CD4-positive, alpha-beta T cell treated with Interleukin-4 for 1 hour (primary cell): ENCODE measurements at places on chromosomes 11 and 22.

GRCh38 chr11:38510041-38510440 lies 1912.0 kb upstream of the RAG2 start:
- no peak for DNase-seq

- DNase-seq: no peak
Observed at GRCh38 chr11:12066799-12067508, 43.4 kb upstream of the MICAL2 start.

- DNase-seq: no peak
Observed at GRCh38 chr11:12762696-12763324, 88.6 kb downstream of the TEAD1 start.

DNA sequence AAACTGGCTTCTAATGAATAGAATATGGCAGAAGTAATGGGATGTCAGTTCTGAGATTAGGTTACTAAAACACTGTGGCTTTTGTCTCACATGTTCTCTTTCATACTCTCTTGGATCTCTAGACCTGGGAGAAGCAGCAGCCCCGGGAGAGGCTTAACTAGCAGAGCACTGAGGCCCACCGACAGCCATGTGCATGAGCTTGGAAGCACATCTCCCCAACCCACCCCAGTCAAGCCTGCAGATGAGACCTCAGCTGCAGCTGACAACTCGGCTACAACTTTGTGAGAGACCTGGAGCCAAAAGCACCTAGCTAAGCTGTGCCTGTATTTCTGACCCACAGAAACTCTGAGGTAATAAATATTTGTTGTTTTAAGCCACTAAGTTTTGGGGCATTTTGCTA lies 100.8 kb downstream of the TRIM29 start:
- no peak for DNase-seq

- DNase-seq: no peak
Observed at GRCh38 chr22:50622723-50623327, 5.1 kb downstream of the ARSA start.

GRCh38 chr11:102408339-102408738 lies 44.2 kb downstream of the TMEM123 start:
- no peak for DNase-seq

DNA sequence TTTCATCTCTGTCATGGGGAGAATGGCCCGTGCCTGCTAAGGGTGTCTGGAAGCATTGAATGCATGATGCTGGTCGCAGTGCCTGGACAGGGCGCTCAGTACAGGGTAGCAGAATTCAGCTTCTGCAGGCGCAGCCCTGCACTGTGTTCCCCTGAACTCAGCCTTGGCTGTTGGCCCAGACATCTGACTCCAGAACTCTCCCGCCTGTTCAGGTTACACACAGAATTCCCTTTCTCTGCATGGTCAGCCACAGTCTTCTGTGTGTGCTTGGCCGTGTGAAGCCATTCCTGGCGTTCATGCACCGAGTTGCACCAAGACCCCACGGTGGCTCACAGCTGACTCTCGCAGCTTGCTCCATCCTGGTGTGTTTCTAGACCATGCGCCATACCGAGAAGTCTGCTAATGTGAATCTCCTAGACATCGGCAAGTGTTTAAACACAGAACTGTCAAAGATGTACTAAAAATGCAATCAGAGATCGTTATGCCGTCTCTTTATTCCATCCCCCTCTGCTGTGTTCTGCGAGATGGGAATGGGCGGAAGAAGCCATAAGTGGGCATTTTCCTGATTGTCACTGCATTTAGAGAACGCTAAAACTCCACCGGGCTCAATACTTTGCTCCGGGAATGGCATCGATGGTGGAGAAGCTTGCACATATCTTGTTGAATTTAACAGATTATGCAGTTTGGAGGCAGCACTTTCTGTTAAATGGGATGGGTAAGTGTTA lies 55.6 kb downstream of the MPPED1 start:
- DNase-seq: no peak

DNA sequence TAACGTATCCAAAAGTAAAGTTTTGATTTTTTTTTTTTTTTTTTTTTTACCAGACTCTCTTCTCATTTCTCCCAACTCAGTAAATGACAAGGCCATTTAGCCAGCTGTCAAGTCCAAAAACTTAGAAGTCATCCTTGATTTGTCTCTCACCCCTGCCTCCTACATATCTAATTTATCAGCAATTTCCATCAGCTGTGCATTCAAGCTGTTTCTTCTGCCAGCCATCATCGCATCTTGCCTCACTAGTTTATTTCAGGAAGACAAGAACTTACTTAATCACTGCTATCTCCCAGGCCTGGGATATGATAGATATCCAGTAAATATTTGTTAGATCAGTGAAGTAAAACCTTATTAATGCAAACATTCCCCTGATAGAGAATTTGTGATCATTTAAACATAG lies 47.6 kb downstream of the SCGB1A1 start:
- no peak for DNase-seq

DNA sequence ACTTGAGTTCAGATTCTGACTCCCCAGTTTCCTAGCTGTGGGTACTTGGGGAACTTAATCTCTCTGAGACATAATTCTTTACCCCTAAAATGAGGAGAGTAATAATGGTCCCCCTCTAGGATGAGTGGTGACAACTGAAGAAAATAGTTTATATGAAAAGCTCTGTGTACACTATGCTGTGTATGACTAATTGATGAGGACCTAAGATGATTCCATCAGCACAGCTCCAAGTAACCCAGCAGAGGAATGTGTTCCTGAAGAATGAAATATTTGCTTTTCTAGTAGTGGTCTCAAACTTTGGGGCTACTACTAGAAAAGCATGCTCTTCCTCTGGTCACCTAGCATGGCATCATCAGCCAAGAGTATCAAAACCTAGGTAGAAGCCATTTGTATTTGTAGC lies 217.3 kb upstream of the NARS2 start:
- no peak for DNase-seq
